GM12892 (cell line): ENCODE measurements at places on chromosomes 6 and 20.

GRCh38 chr20:38692436-38693411 lies 31.6 kb upstream of the SLC32A1 start:
- no peak for DNase-seq

DNA sequence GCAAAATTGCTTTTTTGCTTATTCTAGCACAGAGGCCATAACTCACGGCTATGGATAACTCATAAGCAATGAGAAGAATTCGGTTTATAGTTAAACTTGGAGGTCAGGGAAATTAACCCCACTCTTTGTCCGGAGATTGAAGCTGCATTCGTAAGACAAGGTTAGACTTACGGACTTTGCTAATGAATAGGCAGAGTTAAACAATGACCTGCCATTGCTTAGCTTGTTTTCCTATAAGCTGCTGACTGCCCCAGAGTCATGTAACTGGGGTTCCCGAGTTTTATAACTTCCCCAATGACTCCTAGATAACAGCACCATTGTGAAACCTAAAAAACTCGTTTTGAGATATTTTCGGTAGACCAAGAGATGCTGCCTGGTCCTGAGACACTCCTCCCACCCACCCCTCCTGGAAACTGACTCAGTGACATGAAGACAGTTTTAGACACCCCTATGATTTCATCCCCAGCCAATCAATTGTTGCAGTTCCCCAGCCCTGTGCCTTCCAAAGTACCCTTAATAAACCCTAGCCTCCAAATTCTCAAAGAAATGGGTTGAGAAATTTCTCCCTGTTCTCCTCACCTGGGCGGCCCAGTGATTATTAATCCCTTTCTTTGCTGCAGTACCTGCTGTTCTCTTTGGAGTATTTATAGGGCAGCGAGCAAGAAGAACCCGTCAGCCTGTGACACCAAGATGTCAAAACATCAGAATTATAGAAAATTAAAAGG lies 33.1 kb upstream of the MCUR1 start:
- DNase-seq, result no peak

DNA sequence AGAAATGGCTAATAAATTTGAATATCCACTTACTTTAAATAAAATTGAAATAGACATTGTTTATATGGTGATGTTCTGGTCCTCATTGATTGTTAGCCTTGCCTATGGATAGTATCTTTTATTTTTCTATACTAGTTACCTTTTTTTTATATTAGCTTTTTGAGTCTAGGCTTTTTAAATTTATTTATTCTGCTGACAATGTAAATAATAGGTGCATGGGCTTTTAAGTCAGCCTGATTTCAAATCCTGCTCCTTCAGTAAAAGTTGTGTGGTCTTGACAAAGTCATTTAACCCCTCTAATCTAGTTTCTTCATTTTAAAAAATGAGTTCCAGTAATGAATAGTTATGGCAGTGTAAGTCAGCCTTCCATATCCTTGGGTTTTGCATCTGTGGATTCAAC lies 38.6 kb downstream of the FAM162B start:
- no peak for DNase-seq

DNA sequence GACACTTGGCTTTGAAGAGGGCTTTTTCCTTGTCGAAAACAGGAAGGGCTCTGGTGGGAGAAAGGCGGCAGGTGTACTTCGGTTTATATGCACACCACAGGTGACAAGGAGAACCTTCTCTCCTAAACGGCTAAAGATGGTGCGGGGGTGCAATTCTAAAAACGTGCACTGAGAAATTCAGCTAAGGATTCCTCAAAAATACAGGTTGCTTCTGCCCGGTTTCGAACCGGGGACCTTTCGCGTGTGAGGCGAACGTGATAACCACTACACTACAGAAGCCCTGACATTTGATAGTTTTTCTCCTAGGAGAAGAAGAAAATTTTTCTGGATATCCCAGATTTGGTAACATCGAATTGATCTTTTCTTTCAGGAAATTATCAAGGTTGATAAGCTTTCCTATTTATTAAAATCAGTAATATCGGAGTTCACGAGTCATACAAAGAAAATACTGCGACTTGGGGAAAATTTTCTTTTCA lies 32.0 kb downstream of the POM121L2 start:
- no peak for DNase-seq

DNA sequence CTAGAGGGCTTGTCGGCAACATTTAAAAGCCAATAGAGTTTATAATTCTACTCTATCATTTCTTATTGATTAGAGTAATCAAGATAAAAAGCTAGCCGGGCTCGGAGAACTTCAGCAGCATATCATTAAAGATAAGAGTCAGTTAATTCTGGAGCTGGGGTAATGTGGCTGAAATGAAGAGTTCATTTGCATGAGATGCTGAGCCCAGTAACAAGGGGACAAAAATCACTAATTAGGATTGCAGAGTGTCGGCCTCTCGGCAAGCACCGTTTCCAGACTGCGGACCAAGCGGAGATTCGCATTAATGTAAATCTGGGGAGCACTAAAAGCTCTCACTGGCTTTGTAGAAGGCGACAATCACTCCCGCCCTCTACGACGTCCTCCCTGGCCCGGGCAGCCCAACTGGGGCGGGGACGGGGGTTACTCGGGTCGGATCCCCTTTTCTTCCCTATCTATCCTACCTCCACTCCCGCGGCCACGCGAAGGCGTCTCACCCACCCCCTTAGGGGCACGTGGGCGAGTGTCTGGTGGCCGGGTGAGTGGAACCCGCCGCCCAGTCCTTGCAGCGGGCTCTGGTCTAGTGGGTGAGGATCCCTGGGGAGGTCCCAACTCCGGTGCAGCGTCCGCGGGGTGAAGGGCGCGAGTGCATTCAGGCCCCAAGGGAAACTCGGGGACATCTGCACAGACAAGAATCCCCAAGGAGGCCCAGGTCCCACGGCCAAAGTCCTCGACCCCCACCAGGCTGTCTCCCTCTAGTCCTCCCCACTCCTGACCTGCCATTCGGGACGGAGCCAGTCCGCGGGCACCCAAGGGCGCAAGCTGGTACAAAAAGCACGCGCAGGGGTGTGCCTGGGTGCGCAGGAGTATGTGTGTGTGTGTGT lies 42.2 kb upstream of the OSTM1 start:
- no peak for DNase-seq

DNA sequence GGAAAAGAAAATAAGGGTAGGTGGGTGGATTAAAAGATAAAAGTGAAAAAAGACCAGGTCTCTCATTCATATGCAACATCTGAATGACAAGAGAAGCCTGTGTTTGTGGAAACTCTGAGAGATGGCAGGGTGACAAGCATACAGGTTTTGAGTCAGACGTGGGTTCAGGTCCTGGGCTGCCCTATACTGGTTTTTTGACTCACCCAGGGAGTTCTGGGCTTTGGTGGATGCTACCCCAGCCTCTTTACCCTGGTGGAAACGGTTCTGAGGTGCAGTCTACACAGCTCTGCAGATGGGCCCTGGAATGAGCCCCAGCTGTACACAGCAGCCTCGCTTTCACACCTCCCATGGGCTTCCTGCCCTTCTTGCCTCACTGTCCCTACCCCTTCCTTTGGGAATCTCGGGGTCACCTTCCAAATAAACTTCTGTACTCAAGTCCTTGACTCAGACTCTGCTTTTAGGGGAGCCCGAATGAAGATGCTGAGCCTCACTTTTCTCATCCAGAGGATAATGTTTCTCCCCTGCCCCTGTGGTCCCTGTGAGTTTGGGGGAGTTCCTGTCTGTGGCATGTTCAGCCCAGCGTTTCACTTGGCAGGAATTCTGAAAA lies 77.7 kb upstream of the CLDN20 start:
- DNase-seq, result no peak

DNA sequence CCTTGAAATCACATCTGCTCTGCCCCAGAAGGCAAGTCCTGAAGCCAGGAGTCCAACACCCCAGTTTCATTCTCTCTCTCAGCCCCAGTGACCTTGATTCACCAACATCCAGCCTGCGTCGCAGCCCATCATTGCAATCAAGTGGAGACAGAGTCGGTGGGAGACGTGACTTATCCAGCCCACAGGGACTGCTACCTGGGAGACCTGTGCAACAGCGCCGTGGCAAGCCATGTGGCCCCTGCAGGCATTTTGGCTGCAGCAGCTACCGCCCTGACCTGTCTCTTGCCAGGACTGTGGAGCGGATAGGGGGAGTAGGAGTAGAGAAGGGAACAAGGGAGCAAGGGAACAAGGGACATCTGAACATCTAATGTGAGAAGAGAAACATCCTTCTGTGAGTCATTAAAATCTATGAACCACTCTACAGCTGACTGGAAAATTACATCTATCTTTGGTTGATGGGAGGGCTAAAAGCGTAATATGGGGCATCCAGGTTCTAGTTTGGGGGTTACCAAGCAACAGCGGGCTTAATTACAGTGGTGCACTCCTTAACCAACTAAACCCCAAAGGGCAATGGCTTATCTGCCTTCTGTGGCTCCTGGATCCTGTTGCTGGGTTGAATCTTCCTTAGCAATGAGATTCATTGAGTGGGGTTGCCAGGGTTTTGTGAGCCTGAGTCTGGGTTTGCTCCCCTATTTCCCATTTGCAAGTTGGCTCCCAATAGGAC lies 2.5 kb downstream of the LY6G6D start:
- no peak for DNase-seq

DNA sequence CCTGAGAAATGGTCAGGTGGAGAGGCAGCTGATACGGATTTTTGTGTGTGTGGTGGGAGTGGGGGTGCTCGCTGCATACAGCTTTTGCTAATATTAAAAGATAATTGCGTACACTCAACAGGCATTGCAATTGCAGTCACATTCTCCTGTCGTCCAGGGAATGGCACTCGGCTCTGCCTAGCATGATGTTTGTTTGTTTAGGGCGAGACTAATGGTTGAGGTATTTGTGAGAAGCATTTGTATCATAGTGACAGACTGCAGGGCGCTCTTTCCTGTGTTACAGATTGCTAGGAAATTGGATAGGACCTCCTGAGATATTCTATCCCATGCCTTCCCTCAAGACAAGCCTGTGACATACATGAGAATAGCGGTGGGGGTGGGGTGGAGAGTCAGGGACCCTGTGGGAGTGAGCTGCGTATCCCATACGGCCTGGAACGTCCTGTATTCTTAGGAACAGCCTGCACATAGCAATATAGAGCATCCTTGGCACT lies 207.4 kb downstream of the SOX4 start:
- DNase-seq, result no peak

DNA sequence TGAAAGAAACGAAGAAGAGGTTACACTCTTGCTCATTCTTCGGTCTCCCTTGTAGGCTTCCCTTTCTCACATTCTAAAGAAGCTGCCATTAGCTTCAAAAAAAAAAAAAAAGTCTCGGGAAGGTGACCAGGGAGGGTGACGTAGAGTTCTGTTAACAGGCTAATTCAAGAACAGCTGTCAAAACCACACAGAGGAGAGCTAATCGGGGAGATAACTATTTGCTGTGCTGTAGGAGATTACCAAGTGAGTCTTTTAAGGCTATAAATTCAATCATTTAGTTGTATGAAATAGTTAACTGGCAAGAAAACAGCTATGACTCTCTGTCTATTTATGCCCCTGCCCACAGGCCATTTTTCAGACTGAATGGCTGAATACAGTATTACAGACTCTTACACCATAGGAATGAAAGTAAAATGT lies 256.8 kb downstream of the SYNE1 start:
- DNase-seq, result no peak

DNA sequence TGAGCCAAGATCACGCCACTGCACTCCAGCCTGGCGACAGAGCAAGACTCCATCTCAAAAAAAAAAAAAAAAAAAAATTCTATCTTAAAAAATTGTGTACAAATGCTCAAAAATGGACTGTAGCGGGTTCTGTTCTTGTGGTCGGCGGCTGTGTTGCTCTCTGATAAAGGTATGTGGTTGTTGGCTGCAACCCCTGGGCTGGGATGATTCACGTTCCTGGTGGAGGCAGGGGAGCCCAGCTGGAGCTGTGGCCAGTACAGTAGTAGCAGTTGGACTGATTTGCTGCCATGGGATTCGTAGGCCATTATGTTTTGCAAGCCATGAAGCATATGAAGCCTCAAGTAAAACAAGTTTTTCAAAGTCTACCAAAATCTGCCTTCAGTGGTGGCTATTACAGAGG lies 22.3 kb downstream of the MDN1 start:
- DNase-seq, result no peak

DNA sequence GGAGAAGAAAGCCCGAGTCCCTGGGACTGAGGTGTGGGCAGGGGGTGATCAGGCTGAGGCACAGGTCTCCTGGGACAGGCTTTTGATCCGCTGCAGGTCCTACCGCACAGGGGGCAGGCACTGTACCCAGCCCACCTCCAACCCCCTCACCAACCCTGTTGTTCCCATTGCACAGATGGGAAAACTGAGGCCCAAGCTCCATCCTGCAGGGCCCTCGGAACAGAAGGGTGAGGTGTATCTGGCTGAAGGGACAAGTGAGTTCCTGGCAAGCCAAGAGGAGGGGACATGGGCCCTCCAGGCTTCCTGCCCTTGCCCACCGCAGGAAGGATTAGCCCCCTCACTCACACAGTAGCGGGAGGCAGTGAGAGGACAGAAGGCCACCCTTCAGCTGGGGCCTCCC lies 16.5 kb upstream of the SPDEF start:
- no peak for DNase-seq

- no peak for DNase-seq
These were observed 45.7 kb downstream of the PREP start for GRCh38 chr6:105357165-105357564.

DNA sequence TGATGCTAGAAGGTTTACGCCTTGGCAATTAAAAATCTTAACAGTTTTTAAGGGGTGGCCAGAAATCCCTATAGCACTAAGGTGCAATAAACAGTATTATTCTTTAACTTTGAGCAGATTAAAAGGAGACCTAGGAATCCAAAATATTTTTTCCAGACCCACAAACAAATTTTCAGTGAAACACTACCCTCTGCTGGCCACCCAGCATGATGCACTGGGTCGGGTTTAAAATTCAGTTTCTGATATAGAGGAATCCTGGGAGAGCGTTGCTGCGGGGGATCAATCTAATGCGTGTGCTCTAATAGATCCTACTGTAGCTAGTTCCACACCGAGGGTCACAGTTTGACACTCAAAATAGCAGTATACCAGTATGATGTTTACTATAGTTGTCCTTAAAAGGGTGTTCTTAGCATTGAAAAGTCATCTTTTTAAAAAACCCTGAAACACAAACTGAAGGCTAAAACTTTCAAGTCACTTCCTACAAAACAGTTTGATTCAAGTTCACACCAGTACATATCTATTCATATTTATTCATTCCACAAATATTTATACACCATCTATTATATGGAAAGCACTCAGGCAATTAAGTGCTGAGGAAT lies 10.2 kb downstream of the UBE3D start:
- DNase-seq, result no peak

DNA sequence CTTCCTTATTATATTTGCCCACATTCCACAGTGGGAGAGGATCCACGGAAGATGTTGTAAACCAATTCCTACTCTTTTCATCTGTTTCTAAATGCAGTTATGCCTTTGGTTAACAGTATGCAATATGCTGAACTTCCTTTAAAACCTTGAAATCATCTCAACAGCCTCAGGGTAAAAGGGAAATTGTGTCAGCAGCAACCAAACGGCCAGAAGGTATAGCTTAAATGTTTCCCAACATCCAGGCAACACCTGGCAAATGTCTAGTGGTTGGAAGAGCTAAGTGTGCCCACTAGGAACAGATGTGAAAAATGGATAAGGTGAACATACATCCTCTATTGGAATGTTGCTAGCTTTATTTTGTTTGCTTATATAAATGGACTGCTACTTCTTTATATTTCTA lies 164.8 kb downstream of the FAXC start:
- no peak for DNase-seq
